HuH-7.5 (cell line): ENCODE measurements at places on chromosomes 1 and 21.

DNA sequence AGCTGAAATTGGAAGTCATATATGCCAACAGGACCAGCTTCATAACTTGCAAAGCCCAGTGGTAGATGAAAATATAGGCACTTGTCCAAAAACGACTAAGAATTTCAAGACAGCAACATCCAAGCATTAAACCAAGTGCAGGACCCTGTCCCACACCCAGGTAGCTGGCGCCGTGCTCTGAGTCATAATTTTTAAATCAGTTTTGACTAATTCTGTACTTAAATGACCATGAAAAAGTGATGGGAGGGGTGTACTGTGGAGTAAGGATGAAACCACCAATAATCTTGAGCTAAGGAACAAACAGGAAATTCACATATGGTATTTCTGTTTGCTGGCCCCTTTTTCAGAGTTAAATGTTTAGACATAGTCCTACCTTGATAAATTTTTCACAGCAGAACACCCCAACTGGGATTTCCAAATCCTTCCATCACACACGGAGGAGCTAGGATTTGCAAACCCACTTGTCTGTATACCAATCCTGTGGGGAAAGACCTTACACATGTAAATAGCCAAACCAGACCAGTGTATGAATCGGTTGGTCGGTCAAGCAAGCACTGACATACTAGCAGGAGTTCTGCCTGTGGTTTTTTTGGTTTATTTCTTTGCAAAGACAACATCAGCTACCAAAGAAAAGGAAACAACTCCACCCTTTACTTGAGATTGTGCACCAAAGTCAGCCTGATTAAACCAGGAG is 235.7 kb upstream of the RAB4A start:
- DNase-seq, result no peak

DNA sequence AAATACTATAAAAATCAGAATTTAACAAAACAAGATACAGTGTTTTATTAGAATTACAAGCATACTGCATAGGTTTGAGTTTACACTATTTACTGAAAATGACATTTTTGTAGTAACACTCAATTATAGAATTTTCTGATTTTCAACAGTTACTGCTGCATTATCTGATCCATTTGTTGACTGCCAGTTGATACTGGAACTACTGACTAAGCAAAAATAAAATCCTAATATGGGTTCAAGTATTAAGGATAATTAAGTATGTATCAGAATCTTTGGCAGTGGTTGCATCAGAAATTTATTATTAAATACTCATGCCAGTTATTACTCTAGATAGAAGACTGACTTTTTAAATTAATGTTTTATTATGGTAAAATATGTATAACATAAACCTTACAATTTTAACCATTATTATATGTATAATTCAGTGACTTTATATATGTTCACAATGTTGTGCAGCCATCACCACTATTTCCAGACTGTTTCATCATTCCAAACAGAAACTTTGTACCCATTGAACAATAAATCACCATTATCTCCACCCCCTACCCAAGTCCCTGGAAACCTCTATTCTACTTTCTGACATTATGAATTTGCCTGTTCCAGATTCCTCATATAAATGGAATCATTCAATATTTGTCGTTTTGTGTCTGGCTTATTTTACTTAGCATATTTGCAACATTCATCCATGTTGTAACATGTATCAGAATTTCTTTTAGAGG is 58.2 kb upstream of the GPR88 start:
- no peak for DNase-seq

DNA sequence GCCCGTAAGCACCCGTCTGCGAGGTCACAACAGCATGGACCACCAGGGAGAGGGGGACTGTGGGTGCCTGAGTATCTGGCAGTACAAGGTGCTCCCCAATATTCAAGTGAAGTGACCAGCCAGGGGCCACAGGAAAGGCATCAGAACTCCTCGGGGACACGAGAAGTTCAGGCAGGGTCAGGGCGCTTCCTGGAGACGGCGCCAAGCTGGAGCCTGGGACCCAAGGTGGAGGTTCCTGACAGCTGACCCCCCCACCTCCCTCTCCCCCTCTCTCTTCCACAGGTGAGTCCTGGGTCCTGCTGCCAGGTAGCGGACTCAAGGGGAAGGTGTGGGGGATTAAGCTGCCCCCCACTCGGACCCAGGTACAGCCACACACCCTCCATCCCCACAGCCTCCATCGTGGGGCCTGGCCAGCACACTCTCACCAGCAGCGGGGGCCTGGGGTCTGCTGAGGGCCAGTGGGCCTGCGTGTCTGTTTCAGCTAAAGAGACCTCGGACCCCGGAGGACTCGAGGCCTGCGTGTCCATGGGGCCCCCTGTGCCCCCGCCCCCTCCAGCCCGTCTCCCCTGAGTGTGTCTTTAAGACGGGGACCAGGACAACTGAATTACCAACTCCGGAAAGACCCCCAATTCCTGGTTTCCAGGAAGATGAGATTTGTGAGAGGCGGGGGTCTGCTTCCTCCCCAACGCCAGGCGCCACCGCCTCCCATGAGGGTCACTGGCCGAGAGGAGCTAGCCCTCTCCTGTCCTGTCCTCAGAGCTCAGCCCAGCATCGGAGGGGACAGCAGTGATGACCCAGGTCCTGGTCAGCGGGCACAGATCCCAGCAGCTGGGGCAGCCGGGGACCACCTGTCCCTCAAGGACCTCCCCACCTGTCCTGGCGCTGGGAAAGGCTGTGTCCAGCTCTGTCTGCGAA is 6.2 kb downstream of the TNFRSF18 start:
- DNase-seq, result no peak

DNA sequence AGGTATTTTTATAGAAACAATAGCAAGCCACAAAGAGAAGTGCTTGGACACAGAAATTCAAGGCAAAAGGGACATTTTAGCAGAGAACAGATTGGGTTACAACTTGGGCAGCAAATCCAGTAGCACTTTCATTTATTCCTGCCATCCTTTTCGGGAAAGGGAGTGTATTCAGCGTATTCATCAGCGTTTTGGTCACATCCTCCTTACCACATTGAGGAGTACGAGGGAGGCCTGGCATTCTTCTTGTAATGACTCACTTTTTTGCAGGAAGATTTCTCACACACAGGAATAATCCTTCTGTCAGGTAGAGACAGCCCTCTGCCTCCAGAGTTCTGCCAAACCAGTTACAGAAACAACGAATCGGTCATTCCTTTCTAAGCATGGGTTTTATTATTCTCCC is 18.1 kb upstream of the FAM78B start:
- no peak for DNase-seq

GRCh38 chr1:16224472-16224871 is 12.0 kb upstream of the ARHGEF19 start:
- no peak for DNase-seq

DNA sequence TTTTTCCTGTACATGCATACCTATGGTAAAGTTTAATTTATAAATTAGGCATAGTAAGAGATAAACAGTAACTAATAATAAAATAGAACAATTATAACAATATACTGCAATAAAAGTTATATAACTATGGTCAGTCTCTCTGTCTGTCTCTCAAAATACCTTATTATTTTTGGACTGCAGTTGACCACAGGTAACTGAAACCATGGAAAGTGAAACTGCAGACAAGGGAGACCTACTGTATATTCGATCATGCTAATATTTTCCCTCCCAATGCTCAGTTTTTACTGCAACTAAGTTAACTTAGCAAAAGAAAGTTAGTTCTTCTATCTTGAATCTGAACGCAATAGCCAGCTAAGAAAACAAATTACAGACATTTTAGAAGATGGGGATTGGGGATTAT is 12.3 kb upstream of the DHX9 start:
- DNase-seq, result no peak

DNA sequence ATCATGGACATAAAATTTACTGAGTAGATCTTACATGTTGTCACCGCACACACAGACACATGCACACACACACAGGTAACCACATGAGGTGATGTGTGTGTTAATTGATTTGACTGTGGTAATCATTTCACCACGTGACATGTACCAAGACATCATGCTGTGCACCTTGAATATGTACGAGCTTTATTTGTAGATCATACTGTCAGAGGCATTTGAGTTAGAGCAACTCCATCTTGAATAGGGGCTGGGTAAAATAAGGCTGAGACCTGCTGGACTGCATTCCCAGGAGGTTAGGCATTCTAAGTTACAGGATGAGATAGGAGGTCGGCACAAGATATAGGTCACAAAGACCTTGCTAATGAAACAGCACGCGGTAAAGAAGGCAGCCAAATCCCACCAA is 31.7 kb upstream of the TRIM17 start:
- DNase-seq, result no peak

DNA sequence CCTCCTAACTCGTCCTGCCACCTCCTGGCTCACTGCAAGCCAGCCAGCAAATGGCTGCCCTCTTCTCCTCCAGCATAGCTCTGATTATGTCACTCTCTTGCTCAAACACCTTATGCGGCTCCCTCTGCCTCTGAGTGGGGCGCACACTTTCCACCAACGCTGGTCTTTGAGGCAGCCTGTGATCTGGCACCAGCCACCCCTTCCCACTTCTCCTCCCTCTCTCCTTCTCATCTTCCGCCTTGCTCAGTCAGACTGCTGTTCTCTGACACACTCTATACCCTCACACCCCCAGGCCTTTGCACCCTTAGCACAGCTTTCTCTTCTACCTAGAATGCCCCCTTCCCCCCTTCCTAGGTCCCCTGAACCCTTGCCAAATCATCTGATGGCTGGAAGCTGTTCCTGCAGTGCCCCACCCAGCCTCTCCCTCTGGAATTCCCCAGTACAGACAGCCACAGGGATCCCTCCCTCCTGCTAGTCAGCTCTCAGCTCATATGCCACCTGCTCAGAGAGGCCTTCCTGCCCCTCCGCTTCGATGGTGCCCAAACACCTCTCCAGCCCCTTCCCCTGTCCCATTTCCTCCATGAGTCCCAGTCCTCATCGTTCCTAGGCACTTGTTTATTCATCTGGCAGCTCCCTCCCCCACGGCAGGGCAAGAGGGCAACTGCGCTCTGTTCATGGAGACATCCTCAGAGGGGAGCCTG is 21.7 kb upstream of the PEF1 start:
- DNase-seq, result no peak

GRCh38 chr1:114015075-114015474 is 35.8 kb downstream of the OLFML3 start:
- no peak for DNase-seq

DNA sequence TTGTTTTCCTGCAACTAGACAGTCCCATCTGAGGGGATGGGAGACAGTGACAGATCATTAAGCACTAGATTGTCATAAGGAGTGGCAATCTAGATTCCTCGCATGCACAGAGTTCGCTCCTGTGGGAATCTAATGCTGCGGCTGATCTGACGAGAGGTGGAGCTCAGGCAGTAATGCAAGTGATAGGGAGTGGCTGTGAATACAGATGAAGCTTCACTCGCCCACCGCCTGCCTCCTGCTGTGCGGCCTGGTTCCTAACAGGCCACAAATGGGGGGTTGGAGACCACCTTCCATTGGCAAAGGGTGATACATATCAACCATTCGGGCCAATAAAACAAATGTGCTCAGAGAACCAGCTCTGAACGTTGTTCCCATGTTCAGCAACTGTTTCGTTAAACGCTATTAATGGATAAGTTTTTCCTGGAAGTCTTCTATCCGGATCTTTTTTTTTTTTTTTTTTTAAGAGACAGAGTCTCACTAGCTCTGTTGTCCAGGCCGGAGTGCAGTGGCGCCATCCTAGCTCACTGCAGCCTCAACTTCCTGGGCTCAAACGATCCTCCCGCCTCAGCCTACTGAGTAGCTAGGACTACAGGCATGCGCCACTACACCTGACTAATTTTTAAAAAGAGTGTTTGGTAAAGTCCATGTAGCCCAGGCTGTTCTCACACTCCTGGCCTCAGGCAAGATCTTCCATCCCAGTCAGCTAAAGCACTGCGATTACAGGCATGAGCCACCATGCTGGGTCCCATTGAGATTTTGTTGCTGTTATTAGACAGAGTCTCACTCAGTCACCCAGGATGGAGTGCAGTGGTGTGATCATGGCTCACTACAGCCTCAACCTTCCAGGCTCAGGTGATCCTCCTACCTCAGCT is 8.7 kb upstream of the RSRP1 start:
- DNase-seq, result no peak

GRCh38 chr21:34365809-34366208 is 2.0 kb downstream of the KCNE2 start:
- DNase-seq, result no peak

GRCh38 chr1:151831605-151832004 is at the start of gene RORC:
TSS of gene RORC (minus strand) at chr1:151831802. CDS start at chr1:151831764, 38 bp downstream.
- DNase-seq, result no peak

GRCh38 chr1:146049436-146049835 is 27.9 kb upstream of the HJV start:
- DNase-seq, result no peak

DNA sequence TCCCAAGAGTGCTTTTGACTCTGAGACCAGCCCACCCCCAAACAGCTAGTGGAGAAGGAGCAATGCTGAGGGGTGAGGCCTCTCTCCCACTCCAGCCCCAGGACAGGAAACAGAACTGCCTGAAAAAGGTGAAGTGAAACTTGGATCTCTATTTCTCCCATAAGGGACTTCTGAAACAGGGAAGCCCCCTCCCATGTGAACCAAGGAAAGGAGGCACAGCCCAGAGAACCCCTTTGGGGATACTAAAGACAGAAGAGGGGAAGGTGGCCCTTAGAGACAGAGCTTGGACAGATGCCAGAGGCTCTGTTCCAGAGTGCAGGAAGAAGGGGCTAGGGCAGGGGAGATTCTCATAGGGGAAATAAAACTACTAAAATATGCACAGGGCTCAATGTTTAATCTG is 2.9 kb downstream of the TNFAIP8L2 start:
- DNase-seq, result no peak
